ENCODE measurements at places on chromosomes 4 and X.

GRCh38 chr4:190121759-190122158 is 51.8 kb upstream of the DUX4 start:
- no peak for DNase-seq

- no peak for DNase-seq
These were observed 5.4 kb downstream of the DAPP1 start for GRCh38 chr4:99821918-99822503.

- DNase-seq = no peak
These were observed 101.9 kb downstream of the TET2 start for GRCh38 chr4:105248613-105249012.

DNA sequence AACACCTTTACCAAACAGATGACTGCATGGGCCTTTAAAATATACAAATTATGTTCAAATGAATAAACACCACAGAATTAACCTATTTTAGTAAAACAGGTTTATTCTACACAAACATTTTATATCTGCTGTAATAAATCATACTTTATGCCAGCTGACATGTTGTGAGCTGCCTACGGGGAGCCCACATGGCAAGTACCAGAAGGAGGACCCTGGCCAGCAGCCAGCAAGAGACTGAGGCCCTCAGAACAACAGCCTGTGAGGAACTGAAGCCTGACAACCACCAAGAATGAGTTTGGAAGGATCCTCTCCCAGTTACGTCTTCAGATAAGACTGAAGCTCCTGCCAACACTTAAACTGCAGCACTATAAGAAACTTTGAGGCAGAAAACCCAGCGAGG is 377.0 kb downstream of the PDGFC start:
- no peak for DNase-seq

DNA sequence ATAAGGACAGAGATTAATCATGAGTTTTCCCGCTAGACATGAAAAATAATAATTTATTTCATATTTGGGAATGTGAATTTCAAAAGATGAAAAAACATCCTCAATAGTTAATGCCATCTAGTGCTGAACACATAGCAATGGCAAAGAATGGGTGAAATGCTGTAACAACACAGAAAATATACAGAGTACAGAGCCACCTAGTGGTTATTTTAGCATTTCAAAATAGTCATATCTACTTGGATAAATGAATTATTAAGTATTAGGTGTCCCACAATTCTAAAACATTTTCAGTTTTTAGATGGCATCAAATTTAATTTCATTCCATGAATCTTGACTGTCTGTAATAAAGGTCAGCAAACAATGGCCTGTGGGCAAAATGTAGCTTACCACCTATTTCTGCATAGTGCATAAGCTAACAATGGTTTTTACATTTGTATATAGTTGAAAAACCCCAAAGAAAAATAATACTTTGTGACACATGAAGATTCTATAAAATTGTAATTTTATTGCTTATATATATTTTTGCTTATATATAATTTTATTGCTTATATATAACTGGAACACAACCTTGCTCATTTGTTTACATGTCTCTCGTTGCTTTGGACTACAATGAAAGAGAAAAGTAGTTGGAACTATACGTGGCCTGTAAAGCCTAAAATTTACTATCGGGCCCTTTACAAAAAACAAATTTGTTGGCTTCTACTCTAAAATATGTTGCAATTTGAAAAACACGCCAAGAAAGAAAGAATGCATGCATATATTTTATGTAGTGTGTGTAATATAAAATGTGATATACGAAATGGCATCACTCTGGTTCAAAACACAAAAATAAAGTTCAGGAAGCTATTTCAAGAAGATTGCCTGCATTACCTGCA is 99.1 kb upstream of the FAM47C start:
- DNase-seq = no peak

- DNase-seq = no peak
These were observed 229.5 kb downstream of the MAPK10 start for GRCh38 chr4:86130160-86130933.

- no peak for DNase-seq
These were observed 161.2 kb upstream of the TAPT1 start for GRCh38 chr4:16387448-16387847.

- no peak for DNase-seq
These were observed 118.7 kb downstream of the SH3RF1 start for GRCh38 chr4:169152098-169152497.

- no peak for DNase-seq
These were observed 9.0 kb upstream of the MAB21L2 start for GRCh38 chr4:150572704-150573504.

GRCh38 chr4:103126126-103126525 is 26.5 kb upstream of the BDH2 start:
- DNase-seq = no peak

DNA sequence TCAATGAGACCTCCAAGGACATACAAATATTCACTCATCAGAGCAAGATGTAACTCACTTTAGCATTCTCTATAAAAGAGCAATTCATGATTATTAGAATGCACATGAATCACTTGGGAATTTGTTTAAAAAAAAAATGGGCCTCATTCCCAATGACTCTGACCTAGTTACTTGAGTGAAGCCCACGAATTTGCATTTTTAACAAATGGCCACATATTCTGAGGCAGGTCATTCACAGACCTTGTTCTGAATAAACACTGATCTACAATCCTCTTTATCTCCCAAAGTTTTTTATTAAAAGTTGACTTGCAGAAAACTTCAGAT is 255.1 kb upstream of the VEGFC start:
- no peak for DNase-seq

DNA sequence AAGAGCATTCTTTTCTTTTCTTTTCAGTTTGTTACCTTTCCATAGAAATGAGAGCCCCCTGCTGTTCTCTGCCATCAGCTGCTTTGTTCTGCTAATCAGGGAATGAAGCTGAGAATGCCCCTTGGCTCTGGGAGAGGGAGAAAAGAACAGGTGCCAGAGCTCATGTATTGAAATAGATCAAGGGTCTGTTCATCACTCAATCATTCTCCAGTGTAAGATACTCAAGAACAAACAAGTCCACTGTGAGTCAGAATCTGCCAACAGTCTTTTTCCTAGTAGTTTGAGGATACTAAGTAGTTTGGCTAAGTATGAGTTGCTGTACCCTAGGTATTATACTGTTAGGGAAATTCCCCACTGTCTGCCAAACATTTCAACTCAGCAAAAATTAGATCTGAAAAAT is 144.3 kb downstream of the RTL3 start:
- no peak for DNase-seq

GRCh38 chrX:46791927-46792809 is 33.2 kb upstream of the SLC9A7 start:
- DNase-seq = no peak

DNA sequence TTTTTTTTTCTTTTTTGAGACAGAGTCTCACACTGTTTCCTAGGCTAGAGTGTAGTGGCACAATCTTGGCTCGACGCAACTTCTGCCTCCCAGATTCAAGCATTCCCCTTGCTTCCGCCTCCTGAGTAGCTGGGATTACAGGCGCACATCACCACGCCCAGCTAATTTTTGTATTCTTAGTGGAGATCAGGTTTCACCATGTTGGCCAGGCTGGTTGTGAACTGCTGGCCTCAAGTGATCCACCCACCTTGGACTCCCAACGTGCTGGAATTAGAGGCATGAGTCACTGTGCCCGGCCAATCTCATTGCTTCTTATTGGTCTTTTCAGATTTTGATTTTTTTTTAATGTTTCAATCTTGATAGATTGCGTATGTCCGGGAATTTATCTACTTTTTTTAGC is 124.4 kb downstream of the NBDY start:
- no peak for DNase-seq

- DNase-seq = no peak
These were observed 666.1 kb upstream of the BOD1L1 start for GRCh38 chr4:14293582-14293981.

- no peak for DNase-seq
These were observed 28.9 kb downstream of the ACSL1 start for GRCh38 chr4:184796906-184797305.

DNA sequence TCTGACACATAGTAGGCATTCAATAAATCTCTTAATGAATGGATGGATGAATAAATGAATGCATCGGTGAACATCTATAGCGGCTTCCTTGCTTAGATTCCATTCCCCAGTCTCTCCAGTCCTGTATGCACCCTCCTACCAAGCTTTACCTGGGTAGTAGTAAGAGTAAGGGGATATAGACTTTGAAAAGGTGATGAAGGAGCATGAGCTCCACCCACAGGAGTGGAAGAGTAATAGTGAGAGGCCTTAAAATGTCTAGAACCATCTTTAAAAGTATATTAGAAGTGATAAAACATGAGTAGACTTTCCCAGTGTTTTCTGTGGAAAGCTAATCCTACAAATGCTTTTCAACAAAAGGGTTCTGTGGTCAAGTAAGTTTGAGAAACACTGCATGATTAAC is 35.5 kb upstream of the GPC3 start:
- no peak for DNase-seq

GRCh38 chr4:87427518-87427868 is 5.1 kb downstream of the NUDT9 start:
- DNase-seq = no peak

GRCh38 chrX:20147561-20147960 is 5.9 kb upstream of the EIF1AX start:
- no peak for DNase-seq

DNA sequence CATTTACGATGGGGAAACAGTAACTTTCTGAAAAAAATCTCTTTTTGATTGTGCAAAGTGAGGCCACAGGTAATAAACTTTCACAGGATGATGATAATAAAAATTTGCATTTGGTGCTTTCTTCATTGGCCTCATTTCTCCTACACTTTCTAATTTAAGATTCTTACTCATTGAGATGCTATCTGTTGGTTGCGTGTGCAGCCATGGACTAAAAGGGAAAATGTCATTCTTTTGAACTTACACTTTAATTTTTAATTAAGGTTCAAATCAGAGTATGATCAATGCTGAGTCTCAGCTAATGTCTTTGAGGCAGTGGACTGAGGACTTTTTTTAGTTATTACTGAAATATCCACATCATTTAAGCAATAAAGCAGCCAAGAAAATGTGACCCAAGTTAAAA is 87.6 kb downstream of the SEL1L3 start:
- DNase-seq = no peak

DNA sequence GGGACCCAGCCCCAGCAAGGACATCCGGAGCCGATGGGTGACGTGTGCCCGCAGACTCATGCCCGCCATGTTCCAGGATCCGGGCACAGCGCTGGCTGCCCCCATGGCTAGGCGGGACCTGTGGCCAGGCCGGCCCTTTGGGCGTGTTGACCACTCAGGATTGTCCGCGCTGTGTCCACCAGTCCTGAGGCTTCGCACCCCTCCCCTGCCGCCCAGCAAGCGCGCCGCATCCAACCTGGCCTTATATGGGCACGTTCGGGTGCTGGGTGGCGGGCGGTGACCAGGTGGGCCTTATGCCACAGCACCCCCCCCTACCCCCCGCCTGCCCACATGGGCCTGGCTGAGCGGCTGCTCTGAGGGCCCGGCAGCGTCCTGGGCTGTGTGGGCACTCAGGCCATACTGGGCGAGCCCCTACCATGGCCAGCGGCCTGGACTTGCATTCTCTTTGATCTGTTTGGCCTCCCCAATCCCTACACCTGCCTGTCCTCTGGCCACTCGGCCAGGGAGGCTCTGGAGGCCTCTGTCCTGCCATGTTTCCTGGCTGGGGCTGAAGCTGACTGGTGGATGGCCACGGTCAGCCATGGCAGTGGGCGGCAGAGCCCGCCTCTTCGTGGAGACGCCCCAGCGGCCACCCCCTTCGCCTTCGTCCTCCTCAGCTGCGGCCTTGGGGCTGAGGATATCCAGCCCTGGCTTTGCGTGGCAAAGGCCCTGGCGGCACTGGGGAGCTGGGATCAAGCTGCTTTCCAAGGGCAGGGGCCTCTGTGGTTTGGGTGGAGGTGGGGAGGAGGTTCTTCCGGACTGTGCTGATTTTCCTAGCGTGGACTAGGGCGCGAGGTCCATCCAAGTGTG is 2.0 kb downstream of the FGFRL1 start:
- DNase-seq = no peak

- DNase-seq = no peak
These were observed 169.5 kb upstream of the SMARCAD1 start for GRCh38 chr4:94038195-94038594.

DNA sequence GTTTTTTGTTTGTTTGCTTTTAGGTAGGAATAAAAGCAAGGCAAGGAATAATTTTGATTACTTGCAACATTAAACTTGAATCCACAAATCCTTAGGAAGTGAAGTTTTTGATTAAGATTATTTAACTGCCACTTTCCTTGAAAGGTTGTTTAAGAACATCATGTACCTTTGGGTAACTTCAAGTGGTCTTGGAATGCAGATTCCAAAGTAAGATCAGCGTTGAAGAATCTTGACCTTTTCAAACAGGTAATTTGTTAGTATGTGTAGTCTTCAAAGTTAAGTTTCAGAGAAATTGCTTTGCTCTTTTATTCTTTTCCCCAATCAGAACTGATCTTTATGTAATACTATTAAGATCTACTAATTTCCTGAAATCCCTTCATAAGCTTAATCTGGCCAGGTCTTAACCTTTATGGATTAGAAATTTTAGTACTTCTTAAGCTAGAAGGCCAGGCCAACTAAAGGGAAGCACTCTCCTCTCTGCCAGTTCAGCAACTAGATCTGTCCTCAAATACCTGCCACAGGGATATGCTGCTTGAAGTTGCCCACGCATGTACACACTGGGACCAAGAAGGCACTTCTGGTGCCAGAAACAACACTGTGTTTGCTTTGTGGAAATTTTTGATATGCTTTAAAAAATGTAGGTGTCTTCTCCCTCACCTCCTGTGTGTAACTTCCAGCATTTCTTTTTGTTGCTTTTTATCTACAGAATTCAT is 7.4 kb downstream of the NPNT start:
- DNase-seq = no peak

DNA sequence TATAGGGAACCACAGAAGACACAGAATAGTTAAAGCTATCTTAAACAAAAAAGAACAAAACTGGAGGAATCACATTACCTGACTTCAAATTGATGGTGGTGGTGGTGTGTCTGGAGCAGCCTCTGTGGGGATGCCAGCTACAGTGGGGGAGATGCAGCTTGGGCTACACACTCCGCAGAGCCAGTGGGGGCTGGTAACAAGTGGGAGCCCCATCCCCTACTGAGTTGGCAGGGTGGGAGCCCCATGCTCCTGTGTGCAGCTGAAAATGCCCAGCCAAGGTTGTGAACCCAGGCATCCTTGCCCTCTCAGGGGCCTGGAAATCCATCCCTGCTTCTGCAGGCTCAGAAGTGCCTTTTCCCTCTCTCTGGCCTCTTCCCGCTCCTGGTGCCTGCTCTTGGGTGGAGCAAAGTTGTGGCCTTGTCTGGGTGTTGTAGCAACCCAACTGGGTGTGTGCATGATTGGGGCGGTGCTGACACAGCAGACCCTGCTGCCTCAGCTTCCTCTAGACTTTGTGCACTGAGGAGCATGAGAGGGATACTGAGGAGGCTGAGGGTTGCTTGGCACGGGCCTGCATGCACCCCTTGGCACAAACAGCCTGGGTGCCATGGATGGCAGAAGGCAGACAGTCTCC is 38.9 kb downstream of the SH3BGRL start:
- no peak for DNase-seq

DNA sequence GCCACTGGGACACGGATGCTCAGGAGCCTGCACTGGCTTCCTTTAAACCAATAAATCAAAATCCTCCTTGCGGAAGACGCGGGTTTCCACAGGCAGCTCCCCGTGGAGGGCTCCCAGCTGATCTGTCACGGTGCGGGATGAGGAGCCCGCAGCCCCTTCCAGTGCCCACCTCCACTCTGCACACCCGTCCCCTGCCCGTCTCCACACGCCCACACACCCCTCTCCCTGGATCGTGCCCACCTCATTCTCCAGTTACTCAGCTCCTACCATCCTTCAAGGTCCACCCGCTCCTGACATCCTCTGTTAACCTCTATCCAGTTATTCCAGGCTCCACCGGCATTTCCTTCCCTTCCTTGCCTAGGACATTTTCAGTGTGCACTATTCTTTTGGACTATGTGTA is 895.9 kb downstream of the TRIML1 start:
- no peak for DNase-seq
